ENCODE measurements at places on chromosomes 1 and 21. TPM values are rescaled to one million over a fixed set of nuclear protein-coding genes. Genes with fewer than 3 reads are reported as not detected.

Gene AMY1A
- not detected for total RNA-seq

Gene ITGB2
- total RNA-seq: 2.3 TPM

GRCh38 chr1:89069951-89070350, 4.9 kb upstream of the GBP1 start:
- H3K4me1 ChIP-seq: no peaks in the 10 kb centered on the region
- DNase-seq: no peak
- H3K27ac ChIP-seq: no peak overlapping the region

- H3K27ac ChIP-seq: no peak overlapping the region
- H3K27me3 ChIP-seq: no peaks in the 10 kb centered on the region
- H3K4me1 ChIP-seq: no peaks in the 10 kb centered on the region
- H3K4me3 ChIP-seq: no peak overlapping the region
- H3K36me3 ChIP-seq: no peaks in the 10 kb centered on the region
Observed at GRCh38 chr1:8473121-8473875, 155.4 kb downstream of the SLC45A1 start.

Gene CELA2A
- not detected for total RNA-seq

All from endodermal cell (in vitro differentiated cells).